ENCODE measurements at places on chromosomes 3 and 15. TPM values are rescaled to one million over a fixed set of nuclear protein-coding genes. Genes with fewer than 3 reads are reported as not detected.

The GOLGA6A gene
- 6.9 TPM for total RNA-seq

The ARHGEF26 gene
- 4.6 TPM for total RNA-seq

The TNNC1 gene
- total RNA-seq: 0.26 TPM

The DAZL gene
- not detected for total RNA-seq

The IL17RE gene
- 0.88 TPM for total RNA-seq

The ZKSCAN7 gene
- total RNA-seq: 7.1 TPM

The INSYN1 gene
- 0.52 TPM for total RNA-seq

The UBXN7 gene
- 8.3 TPM for total RNA-seq

The LRTM1 gene
- not detected for total RNA-seq

The SLC6A6 gene
- total RNA-seq: 11.0 TPM

The RAP2B gene
- 9.1 TPM for total RNA-seq

The SYNPR gene
- not detected for total RNA-seq

The ADPRH gene
- 2.3 TPM for total RNA-seq

The DNAH12 gene
- total RNA-seq: not detected

The CCR9 gene
- total RNA-seq: not detected

The ANKRD63 gene
- total RNA-seq: not detected

The SLC27A2 gene
- 0.13 TPM for total RNA-seq

The ROPN1B gene
- total RNA-seq: not detected
